ENCODE measurements at places on chromosomes 5 and 9. TPM values are rescaled to one million over a fixed set of nuclear protein-coding genes. Genes with fewer than 3 reads are reported as not detected.

DNA sequence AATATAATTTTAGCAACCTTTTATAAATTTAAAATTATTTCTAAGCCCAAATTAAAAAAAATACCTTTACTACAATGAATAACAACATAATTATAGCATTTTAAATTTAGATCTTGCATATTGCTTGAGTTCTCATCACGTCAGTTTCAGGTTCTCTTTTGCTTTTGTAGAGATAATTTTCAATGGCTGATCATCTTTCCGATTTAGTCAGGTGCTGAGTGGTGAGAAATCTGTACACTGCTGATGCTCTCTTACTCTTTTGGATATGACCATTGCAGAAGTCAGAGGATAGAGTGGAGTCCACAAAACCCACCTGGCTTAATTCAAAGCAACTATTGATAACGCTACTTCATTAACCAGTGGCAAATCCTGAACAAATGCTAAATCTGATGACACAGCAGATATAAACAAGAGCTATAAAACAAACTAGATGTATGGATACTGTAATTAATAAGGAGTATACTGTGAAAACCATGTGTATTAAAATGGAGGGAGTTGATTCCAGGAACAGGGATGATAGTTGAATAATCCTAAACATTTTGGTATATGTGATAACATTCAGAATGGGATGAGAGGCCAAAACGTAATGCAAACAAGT, 394.8 kb downstream of the CSNK1G3 start:
- no peaks in the 10 kb centered on the region for H3K36me3 ChIP-seq
- H3K4me1 ChIP-seq: peaks cover 5% of the 10 kb centered on the region
- H3K27ac ChIP-seq: no peak overlapping the region
- DNase-seq: no peak

GRCh38 chr9:127825319-127826051, 22.8 kb downstream of the FPGS start:
- no peak for DNase-seq
- no peak overlapping the region for H3K4me3 ChIP-seq
- H3K4me1 ChIP-seq: peaks cover 39% of the 10 kb centered on the region
- no peaks in the 10 kb centered on the region for H3K36me3 ChIP-seq

DNA sequence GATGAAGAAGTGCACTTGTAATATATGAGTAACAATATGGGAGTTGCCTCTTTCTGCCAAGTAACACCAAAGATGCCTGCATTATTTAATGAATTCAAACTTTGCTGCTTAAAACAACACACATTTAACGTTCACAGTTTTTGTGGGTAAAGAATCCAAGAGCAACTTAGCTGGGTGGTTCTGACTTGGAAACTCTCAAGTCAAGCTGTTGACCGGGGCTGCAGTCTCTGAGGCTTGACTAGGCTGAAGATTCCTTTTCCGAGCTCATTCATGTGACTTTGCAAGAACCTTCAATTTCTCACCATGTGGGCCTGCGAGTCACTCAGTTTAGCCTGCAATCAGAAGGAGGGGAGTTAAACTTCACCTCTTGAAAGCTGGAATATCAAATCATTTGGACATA, 53.0 kb upstream of the TRPC7 start:
- no peak for DNase-seq
- no peak overlapping the region for H3K27ac ChIP-seq
- no peak overlapping the region for H3K4me3 ChIP-seq
- H3K27me3 ChIP-seq: no peaks in the 10 kb centered on the region

GRCh38 chr5:91232523-91232922, 150.6 kb downstream of the ARRDC3 start:
- no peak overlapping the region for H3K4me3 ChIP-seq
- no peaks in the 10 kb centered on the region for H3K36me3 ChIP-seq
- H3K27ac ChIP-seq: no peak overlapping the region
- DNase-seq: no peak
- no peaks in the 10 kb centered on the region for H3K27me3 ChIP-seq

DNA sequence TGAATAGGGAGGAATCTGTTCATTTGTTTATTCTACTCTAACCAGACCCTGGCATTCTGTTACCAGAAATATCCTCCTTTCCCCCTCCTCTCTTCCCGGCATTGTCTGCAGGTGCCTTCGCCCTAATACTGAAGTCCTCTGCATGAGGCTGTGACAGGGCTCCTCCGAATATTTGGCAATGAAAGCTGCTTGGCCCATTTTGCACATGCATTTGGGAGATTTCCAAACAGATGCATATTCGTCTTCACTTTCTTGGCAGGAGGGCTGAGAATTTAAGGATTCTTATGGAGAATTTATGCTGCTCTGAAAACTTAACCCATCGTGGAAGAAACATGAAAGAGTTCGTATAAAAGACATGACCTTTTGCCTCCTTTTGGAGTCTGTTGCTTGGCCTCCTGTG, 484.0 kb downstream of the ZNF608 start:
- peaks cover 18% of the 10 kb centered on the region for H3K4me1 ChIP-seq
- DNase-seq: no peak
- H3K27ac ChIP-seq: no peak overlapping the region

TRIM7 gene
- 27.9 TPM for total RNA-seq

PDE8B gene
- 0.16 TPM for total RNA-seq

Measured in gastrocnemius medialis (tissue), 4 donors.